H1 (cell line): ENCODE measurements at places on chromosomes 5 and 9.

DNA sequence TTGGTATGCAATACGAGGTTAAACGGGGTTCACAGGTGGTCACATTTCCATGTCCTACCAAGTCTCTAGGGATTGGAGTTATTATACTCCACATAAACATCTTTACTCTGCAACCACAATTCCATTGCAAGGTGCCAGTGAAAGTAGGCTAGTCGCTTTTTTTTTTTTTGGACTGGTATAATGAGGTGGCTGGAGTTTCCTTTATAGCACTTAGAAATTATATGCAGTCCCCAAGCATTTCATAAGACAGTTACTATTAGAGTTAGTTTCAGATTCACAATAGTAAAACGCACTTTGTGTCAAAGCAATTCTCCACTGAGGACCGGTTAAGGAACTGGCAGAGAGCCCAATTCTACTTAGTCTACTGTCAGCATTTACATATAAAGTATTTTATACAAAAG lies 1.4 kb downstream of the MEF2C start:
- no peak for DNase-seq

DNA sequence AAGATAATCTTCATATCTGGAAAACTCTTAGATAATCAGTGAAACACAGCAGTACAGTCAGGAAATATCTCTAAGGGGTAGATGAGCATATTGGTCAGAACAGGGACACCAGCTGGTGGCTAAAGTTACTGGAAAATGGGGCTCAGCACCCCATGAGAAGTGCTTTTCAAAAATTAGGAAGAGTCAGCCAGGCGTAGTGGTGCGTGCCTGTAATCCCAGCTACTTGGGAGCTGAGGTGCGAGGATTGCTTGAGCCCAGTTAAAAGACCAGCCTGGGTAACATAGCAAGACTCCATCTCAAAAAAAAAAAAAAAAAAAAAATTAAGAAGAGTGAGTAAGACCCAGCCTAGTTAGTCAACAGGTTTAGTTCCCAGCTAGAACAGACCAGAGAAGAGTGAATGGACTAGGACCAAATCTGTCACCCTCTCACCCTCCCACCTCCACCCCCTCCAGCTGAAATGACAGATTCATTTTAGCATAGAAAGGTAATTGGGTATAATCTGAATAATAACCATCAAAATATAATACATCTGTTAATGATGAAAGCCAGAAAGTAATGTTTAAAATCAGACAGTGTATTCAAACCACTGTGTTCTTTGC lies 120.9 kb downstream of the CDC42SE2 start:
- DNase-seq, result no peak

DNA sequence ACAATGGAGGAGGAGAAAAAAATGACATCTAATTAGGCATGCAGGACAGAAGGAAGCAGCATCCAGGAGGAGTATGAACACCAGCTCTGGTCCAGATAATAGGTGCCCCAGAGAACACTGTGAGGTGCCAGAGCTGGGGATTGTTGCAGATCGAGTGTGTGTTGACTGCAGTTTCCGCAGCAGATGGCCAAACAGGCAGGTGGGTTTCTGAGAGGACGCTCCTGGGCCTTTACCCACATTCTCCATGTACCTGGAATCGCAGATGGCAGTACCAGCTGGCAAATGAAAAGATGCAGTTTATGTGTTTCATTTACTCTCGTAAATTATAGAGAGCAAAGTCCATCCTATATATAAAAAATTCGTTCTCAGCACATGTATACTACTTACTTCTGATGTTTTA lies 182.2 kb upstream of the ISL1 start:
- no peak for DNase-seq

DNA sequence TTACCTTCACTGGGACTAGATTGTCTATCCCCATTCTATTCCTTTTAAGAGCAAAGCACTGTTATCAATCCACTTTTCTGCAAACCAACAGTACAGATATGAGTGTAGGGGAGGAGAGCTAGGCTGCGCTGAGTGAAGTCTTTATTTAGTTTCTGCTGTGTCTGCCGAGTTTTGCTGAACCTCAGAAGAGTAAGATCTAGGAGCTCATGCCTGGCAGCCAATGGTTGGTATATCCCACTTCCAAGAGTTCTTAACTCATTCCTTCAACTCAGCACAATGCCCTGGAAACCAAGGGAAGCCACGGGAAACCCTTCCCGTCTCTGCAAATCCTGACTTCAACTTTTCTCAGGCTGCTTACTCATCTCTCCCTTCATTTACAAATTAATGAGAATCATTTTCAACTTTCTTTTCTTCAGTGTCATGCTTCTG lies 58.0 kb upstream of the JAK2 start:
- DNase-seq, result no peak

DNA sequence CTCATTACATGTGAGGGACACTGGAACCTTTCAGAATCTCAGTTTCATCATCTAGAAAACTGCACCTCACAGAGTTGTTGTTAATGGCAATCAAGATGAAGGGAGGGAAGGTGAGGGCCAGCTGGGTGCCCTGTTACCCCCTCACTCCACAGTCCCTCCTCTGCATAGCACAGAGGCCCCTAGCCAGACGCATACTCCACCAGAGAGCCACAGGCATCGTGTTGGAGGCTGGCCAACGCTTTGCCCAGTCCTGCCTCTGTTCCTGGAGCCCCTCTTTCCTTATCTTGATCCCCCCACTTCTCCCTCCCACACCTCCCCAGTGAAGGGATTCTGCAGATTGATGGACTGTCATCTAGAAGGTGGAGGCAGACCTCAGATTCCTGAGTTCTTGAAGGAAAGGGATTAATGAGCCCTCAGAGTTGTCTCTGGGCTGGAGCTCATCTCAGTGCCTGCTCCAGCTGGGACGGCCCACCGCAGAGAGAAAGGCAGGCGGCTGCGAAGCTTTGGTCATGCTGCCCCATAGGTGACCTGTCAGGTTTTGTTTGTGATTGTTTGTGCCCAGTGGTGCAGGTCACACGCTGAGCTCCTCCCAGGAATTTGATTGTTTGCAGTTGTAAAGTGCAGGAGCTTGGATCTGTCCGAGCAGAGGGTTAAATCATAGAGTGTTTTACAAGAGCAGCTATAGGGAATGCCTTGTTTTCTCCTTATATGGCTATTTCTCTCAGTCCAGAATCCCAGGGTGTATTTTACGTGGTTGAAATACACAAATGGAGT lies 487.3 kb downstream of the CCDC171 start:
- peak; percentile 60 for DNase-seq

- DNase-seq, result no peak
Measured at GRCh38 chr9:76395381-76395780, 1.2 kb upstream of the RFK start.

- DNase-seq, result peak; percentile 41
Measured at GRCh38 chr9:33415501-33416038, 13.2 kb upstream of the AQP7 start.

- DNase-seq, result no peak
Measured at GRCh38 chr9:133917375-133917774, 74.7 kb downstream of the VAV2 start.

GRCh38 chr5:79111960-79112702 lies 522 bp downstream of the BHMT start:
- DNase-seq, result peak; percentile 80

DNA sequence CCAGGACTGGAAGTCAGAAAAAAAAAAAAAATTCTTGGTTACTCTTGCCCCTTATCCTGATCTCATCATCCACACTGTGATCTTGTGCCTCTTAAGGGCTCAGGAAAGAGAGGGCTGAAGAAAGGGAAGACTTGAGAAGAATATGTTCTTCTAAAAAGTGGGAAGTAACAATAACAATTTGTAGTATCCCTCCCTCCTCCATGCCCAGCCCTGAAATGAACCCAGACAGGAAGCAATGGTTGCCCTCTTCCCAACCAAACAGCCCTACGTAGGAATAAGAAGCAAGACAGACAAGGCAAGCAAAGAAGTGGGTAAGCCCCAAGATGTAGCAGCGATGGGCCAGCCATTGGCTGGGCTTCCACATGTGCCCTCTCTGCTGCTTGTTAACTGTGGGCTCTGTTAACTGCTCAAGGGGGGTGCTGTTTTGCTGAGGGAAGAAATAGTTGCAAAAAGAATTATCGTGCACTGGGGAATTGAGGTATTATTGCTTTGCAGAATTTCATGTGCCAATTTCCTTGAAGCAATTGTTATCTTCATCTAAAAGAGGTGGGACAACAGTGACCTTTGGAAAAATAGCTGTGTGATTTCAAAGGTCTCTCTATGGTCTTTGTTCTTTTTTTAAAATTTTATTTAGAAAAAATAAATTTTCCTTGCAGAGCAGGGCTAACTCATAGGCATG lies 146.6 kb upstream of the PCA3 start:
- no peak for DNase-seq

DNA sequence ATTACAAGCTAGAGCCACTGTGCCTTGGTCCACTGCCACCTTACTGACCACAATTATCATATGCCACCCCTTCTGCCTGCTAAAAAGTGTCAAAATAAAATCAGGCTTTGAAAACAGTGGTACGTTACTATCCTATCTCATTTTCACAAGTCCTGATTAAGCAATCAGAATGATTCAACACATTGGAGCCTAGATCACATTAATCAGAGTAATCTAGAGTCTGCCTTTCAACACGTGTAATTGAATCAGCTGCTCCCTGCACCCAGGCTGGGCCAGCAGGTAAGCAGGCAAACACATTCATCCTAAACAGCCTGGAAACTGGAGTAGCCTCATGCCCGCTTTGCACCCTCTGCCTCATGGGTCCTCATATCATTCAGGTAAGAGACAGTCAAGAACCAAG lies 186.2 kb downstream of the DCP2 start:
- DNase-seq, result peak; percentile 31

GRCh38 chr5:96008487-96008886 lies 46.8 kb upstream of the ELL2 start:
- DNase-seq, result no peak

GRCh38 chr5:6712142-6712576 lies 1.1 kb upstream of the TENT4A start:
- DNase-seq, result peak; percentile 71

DNA sequence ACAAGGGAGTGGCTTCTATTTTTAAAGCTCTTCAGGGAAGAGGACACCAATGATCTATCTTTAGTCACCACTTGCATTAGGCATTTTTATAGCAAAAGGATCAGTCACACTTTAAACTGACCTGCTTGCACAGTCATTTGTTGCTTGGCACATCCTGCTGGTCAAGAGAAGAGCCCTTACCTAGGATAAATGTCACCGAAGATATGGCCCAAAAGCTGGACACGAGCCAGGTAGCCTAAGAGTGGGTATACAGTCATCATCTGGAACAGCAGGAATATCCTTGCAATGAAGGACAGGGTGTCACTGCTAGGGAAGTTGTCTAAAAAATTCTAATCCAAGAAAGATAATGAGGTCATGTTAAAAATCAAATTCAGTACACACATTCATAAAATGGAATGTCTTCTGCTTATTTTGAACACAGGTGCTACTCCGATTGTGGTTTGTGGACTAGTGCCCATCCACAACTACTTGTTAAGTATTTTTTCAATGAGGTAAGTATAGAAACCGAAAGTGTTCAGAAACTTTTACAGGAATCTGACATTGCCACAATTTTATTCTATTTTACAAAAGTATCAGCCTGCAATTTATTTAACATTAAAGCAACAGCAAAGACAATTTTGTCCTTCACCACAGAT lies 78.4 kb downstream of the SLC38A9 start:
- DNase-seq, result no peak

GRCh38 chr9:124455820-124456219 lies 5.6 kb downstream of the ADGRD2 start:
- no peak for DNase-seq

GRCh38 chr5:180090769-180091546 lies 19.4 kb upstream of the RNF130 start:
- no peak for DNase-seq

DNA sequence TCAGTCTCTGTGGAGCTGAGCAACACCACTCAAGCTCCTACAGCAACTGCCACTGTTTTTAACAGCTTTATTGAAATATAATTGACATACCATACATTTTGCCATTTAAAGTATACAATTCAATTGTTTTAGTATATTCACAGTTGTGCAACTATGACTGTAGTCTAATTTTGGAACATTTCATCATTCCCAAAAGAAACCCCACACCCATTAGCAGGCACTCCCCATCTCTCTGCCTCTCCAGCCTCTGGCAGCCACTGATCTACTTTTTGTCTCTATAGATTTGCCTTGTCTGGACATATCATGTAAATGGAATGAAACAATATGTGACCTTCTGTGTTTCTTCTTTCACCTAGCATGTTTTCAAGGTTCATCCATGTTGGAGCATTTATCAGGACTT lies 43.5 kb downstream of the RUSC2 start:
- DNase-seq, result no peak

DNA sequence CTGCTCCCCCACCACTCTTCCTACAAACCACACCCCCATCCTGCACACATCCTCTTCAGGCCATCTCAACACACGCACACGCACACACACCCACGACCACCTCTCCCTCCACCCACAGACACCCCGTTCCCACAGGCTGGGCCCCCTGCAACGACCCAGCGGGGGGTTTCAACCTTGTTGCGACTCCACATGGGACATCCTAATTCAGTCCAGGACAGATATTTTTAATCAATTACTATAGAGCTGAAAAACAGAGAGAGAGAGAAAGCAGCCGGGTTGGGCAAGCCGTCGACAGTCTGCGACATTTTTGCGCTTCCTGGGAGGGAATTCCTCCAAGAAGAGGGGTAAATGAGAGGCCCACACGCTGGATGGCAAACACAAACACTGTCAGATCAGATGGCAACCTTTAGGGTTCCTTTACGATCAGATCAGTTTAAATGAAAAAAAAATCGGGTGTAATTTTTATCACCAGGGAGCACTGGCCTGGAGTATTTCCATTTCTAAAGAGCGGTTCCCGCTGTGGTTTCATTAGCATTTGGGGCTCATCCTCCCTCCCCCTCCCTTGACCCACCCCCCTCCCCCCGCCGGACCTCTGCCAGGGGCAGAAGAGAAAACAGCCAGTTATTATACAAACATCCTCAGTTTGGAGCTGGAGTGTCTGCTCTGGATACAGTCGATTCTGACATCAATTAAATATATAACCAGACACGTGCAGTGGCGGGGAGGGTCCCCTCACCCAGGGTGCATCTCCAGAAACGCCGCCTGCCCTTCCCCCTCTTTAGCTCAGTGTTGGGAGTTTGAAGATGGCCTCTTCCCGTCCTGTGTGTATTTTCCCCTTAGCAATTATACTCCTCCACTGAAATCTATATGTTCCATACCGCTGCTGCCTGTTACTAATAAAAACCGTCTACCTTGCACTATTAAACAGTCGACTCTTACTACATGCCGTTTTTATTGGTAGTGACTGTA lies 2.3 kb upstream of the IRX2 start:
- DNase-seq, result peak; percentile 68

- no peak for DNase-seq
Measured at GRCh38 chr5:59496524-59497134, 396.9 kb downstream of the PDE4D start.

GRCh38 chr5:39928709-39929108 lies 503.9 kb upstream of the DAB2 start:
- no peak for DNase-seq
